Endothelial cell (in vitro differentiated cells): ENCODE measurements at places on chromosomes 1 and 21. TPM values are rescaled to one million over a fixed set of nuclear protein-coding genes. Genes with fewer than 3 reads are reported as not detected.

DNA sequence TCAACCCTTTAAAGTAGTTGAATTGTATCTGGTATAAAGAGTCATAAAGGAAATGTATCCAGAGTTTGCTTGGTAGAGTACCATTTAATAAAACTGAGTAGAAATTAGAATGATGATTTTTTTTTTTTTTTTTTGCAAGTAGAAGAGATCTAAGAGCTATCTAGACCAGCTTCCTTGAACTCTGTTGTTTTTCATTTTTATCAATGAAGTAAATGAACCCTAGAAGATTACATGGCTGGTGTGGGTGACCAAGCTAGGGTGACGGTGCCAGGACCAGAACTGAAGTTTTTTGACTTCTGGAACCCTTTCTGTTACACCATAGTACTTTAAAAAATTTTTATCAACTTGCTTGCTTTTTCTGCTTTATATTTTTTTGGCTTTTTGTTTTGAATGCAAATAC is 36.9 kb downstream of the MACO1 start:
- H3K4me3 ChIP-seq = no peak overlapping the region
- no peak for DNase-seq
- peaks cover 2% of the 10 kb centered on the region for H3K27me3 ChIP-seq
- no peak overlapping the region for H3K27ac ChIP-seq
- H3K36me3 ChIP-seq = peaks cover 13% of the 10 kb centered on the region

The NBPF4 gene
- not detected for total RNA-seq

DNA sequence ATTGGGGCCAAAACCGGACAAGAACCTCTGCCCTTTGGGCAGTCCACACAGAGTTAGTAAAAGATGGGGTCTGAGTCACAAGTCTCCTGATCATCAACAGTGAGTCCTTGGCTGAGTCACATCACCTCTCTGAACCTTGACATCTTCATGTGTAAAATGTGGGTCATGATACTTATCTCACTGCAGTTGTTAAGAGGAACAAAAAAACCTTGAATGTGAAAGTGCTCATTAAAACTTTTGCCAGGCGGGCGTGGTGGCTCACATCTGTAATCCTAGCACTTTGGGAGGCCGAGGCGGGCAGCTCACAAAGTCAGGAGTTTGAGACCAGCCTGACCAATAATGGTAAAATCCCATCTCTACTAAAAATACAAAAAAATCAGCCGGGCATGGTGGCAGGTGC is 15.7 kb downstream of the S100A16 start:
- peaks cover 9% of the 10 kb centered on the region for H3K27me3 ChIP-seq
- H3K4me3 ChIP-seq = no peak overlapping the region
- peaks cover 8% of the 10 kb centered on the region for H3K4me1 ChIP-seq
- H3K36me3 ChIP-seq = no peaks in the 10 kb centered on the region
- no peak overlapping the region for H3K27ac ChIP-seq

The SLC30A2 gene
- not detected for total RNA-seq

- H3K27me3 ChIP-seq = peaks cover 3% of the 10 kb centered on the region
- H3K36me3 ChIP-seq = peaks cover 58% of the 10 kb centered on the region
- H3K4me3 ChIP-seq = no peak overlapping the region
- no peaks in the 10 kb centered on the region for H3K4me1 ChIP-seq
These were observed 25.1 kb upstream of the LRRC47 start for GRCh38 chr1:3821447-3821846.

The TFF2 gene
- total RNA-seq = not detected

The PRAMEF20 gene
- not detected for total RNA-seq
